ENCODE measurements at places on chromosomes 16 and 17.

DNA sequence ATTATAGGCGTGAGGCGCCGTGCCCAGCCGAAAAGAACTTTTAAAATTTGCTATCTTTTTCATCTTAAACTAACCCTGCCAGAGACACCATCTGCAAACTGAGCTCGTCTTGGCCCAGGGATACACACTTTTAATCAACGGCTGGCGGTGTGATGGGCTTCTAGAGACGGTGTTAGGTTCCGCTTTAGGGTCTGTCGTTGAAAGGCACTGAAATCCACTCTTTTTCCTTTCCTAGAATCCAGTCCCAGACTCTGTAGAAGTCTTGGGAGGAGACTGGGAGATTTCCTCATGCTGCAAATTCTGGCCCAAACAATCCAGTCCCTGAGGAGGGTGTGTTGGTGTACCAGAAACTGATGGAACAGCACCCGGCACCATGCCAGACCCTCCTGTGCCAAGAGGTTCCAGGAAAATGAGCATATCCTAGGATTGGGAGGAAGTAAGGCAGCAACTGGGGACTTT, 52.0 kb upstream of the TEX2 start:
- DNase-seq: no peak

DNA sequence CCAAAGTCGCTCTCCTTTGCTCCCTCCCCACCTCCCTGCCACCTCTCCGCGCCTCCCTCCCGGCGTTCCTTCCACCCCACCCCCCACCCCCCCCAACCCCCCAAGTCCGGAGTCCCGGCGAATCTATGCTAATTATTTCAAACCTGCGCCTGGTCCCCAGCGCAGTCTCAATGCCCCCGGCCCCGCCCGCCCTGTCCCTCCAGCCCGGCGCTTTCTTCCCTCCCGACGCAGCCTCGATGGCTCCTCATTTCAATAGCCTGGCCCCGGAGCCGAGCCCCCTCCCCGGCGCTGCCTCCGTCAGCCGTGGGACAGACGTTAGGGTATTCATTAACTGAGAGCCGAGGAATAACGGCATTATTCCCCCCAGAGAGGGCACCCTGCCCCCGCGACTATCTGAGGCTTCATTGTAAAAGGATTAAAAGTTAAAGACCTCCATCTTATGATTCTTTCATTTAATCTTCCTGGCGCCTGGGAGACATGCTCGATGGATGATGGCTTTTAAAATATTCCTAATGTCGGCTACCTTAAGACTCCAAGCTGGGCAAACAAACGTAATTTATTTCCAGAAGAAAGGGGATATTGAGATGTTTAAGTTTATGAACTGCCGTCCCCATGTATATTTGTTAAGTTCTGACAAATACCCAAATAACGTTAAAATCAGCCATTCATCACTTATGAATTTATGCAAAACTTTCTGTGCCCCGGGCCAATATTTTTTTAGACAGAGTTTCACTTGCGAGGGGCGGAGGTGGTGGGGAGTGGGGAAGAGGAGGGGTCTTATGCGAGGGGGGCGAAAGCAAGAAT, 3.4 kb downstream of the NOG start:
- DNase-seq: no peak

DNA sequence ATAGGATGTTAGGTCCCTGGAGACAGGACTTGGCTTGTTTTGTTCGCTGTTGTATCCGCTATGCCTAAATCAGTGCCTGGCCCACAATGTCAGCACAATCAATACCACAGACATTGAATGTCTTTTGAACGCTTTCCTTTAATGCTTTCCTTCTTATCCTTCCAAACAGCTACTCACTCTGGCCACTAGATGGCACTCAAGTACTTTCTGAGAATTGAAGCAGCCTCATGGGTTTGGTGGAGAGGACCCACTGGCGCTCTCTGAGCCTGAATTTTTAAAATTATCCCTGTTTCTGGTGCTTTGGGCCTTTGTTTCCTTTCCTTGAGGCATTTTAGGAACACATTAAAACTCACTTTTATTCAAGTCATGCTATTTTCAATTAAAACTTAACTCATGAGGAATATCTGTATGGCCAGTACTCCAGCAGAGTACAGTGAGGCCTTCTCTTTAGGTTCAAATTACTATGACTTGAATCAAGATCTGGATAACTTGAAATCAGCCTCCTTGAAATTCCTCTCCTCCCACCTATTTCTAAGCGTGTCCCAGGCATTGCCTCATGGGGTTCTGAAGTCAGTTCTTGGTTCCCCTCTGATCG, 3.2 kb upstream of the NLRP1 start:
- DNase-seq: no peak

DNA sequence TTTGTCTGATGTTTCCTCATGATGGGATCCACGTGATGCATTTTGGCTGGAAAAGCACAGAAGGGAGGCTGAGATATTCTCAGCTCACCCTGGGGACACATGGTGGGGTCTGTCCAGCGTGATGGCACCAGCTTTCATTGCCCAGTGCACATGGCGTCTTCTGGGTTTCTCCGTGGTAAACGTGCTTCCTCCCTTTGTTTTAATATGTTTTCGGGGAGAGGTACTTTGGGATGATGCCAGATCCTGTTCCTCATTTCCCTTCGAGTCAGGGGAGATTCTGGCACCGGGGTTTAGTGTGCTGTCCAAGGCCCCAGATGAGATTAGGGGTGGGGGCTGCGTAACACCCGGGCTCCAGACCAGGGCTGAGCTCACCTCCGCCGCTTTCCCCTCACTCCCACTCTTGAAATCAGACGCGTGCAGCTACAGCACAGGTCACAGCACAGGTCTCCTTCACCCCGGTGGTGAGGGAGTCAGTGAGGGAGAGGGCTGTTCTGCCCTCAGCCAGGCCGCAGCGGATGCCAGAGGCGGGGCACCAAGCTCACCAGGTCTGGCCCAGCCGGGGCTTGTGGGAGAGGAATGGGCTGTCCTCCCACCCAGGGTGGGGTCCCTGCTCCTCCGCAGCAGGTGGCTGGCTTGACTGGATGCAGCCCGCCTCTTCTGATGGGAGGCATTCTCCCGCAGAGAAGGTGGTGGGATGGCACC, 33.9 kb downstream of the COX4I1 start:
- no peak for DNase-seq

- no peak for DNase-seq
These were observed 21.2 kb upstream of the MON1B start for GRCh38 chr16:77169650-77170236.

DNA sequence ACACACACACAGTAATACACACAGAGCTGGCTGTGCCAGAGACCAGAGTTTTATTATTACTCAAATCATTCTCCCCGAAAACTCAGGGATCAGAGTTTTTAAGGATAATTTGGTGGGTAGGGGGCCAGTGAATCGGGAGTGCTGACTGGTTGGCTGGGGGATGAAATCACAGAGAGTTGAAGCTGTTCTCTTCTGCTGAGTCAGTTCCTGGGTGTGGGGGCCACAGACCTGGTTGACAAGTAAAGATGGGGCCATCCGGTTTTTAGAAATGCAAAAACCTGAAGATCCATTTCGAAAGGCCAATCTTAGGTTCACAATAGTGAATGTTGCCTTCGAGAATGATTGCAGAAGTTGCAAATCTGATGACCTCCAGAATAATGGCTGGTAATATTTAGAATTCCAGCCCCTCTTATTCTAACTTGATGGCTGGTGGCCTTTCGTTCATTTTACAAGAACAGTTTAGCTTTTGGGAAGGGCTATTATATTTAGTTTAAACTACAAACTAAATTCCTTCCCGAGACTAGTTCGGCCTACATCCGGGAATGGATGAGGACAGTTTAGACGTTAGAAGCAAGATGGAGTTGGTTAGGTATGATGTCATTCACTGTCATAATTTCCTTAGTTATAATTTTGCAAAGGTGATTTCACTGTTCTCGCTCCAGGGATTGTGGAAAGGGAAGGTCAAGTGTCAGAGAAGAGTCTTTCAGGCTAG, 123.2 kb downstream of the KCNJ18 start:
- no peak for DNase-seq

DNA sequence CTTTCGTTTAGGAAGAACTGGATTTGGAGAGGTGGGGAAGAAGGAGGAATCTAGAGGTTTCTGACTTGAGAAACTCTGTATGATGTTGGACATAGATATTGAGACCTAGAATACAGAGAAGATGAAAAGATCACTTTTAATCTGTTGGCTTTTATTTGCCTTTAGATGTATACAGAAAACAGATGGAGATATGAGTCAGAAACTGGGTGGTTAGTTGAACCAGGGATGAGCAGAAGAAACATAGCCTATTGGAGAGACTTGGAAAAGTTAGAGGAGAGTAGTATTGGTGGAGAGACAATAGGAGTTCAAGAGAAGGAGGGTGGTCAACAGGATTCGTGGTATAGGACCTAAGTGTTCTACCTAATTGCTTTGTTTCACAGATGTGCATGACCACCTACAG, 5.1 kb downstream of the PHAF1 start:
- no peak for DNase-seq

DNA sequence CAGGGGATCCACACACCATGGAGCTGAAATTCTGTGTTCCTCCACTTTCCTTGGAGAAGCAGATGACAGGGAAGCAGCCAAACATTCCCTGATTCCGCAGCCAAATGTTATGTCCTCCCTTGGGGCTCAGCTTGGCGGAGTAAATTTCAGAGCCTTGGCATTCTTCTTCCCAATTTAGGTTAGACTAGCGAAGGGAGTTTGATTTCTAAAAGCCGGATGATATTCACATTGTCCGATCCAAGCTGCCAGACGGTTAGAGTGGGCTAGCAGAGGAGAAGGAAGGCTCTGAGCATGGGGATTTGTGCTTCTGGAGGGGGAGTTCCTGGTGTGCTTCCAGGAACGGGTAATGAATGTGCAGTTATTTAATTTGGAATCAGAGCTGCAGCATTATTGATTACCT, 380.4 kb upstream of the EEF2KMT start:
- no peak for DNase-seq

GRCh38 chr16:30353438-30354129, 1.5 kb downstream of the CD2BP2 start:
- no peak for DNase-seq

DNA sequence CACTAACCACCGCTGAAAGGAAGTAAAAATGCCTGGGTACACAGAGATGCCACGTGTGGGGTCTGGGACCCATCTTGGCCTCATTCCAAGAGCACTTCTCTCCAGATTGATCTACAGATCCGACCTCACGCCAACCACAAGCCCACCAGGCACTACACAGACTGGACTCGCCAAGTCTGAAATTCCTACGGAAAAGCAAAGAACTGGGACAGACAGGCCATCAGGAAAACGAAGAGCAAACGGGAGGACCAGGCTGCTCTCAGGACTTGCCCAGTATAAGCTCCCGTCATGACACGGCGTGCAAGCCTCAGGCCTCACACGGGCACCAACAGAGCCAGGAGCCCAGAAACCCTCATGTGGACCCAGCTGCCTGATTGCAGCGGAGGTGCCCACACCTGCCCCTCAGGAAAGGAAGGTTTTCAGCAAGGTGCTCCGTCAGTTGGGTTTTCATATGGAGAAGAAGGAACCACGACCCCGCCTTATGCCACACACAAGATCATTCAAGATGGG, 20.1 kb upstream of the C16orf95 start:
- no peak for DNase-seq

DNA sequence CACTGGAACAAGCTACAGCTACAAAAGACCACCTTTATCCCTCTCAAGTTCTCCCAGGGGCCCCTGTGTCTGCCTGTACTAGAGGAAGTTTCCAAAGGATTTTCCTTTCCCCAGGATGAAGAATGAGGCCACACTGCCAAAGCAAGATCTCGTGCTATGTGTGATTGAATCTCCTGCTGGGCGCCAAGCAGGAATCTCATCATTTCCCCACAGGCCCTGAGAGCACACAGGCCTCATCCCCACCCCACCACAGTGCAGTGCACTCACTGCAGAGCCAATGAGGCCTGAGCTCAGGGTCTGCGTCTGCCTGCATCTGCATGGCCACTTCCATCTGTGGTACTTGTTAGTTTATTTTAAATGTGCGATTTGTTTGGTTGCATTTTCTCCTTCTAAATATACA, 387.4 kb upstream of the ASIC2 start:
- no peak for DNase-seq
